ENCODE measurements at places on chromosomes 3 and 15.

GRCh38 chr15:40918799-40919392 lies 10.2 kb upstream of the DLL4 start:
- no peak for DNase-seq

DNA sequence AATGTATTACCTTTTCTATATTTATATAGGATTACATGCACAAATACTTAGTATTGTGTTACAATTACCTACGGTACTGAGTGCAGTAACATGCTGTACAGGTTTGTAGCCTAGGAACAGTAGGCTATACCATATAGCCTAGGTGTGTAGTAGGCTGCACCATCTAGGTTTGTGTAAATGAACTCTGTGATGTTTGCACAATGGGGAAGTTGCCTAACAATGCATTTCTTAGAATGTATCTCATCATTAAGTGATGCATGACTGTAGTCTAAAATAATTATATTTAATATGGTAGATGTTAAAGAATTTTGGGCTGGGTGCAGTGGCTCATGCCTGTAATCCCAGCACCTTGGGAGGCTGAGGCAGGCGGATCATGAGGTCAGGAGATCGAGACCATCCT lies 281.0 kb downstream of the KLF13 start:
- DNase-seq = no peak

DNA sequence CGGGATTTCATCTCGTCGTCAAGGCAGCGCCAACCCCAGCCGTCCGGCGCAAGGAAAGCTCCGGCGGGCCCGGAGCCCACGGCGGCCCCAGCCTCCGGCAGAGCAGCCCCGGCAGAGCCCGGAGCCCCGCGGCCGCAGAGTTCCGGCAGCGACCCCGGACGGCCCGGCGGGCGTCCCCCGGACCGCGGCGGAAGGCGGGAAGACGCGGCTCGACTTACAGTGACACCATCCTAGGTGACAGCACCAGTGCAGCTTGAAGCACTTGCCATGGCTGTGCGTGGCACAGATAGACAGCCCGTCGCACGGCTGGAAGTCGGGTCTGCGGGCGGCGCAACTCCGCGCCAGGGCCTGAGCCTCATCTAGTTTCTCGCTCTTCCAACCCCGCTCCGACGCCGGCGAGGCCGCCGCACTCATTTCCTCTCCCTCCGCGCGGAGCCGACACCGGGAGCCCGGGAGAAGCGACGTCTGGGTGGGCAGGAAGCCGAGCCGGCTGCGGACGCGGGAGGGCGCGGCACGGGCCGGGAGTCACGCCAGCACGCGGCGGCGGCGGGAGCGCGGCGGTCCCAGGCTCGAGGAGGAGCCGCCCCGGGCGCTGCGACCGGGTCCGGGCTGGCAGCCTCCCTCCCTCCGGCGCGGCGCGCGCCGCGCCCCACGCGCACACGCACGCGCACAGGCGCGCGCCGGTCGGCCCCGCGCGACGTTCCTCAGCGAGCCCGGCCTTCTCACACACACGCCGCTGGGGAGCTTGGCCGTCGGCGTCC lies at the start of gene C3orf70:
Gene C3orf70 (minus strand): TSS at position 651 of the 761 bp plus-strand sequence. CDS start 237 bp downstream, at position 414.
- DNase-seq = no peak

DNA sequence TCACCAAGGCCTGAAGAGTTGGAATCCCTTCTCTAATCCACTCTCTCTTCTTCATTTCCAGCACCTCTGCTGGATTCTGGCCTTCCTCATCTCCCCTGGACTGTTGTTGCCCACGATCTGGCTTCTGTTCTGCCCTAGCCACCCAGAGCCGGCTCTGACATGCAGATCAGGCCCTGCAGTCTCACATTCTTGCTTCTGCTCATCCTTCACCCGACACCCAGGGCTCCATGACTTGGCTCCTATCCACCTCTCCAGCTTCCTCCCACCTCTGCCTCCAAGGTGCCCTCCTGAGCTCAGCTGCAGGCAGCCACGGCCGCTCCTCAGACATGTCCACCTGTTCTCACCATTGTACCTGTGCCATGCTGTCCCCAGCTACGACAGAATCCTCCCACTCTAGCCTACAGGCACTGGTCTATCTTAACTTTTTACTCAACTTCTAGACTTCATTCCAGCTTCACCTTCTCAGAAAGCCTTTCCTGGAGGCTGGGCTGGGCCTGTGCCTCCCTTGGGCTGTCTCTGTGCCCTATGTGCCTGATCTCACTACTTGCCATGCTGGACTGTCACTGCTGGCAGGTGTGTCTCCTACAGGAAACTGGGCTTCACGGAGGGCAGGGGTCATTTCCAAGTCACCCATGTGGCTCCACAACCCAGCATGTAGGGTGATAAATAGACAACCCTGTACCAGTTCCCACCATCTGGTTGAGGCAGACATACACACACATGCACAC lies 16.0 kb upstream of the TBC1D21 start:
- no peak for DNase-seq

- DNase-seq = peak; percentile 22
Observed at GRCh38 chr3:20043396-20043795, 3.1 kb downstream of the KAT2B start.

GRCh38 chr3:188320757-188321156 lies 166.8 kb downstream of the LPP start:
- DNase-seq = no peak
